ENCODE measurements at places on chromosomes 12 and 14.

GRCh38 chr12:49874142-49874897 is 29.4 kb downstream of the FAIM2 start:
- DNase-seq: no peak

- no peak for DNase-seq
Observed at GRCh38 chr14:79580906-79581305, 630.4 kb downstream of the DIO2 start.

DNA sequence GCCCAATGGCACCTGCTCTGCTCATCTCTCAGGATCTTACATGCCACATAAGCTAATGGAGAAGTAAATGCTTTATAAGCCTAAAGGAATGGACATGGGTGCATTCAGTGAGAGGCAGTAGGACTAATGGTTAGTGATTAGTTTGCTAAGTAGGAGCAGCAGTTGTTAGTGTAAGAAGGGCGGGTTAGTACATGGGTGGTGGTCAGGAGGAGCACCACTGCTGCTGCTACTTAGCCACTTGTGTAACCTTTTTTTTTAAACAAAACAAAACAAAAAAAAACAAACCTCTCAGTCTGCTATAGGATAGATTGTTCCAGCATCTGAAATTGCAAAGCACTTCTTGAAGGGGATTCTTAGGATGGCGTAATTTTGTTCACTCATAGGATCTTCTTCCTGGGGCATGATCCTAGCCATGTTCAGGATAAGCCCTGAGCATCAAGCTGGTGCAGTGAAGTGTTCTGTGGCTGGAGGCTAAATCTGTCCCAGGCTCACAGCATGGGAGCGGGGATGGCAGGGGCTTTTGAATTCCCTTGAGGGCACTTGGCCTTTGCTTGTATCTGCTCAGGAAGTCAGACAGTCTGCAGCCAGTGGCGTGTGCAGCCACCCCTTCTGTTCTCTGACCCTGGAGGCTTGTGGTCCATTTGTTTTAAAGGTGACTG is 63.6 kb downstream of the CHST11 start:
- DNase-seq: no peak

DNA sequence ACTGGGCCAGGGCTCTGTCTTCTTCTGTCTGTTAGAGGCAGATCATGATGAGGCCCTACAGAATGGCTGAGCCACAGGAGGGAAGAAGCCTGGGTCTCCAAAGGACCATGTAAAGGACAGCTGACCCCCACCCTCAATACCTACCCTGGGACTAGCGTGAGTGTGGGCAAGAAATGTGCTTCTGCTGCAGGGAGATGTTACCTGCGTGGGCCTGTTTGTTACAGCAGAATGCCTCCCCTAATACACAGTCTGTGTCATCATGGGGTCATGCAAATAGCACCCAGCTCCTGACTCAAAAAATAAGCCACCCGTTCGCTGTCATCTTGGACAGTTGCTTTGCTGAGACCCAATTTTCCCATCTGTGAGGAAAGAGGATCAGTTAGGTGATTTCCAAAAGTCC is 90.6 kb downstream of the CALM1 start:
- DNase-seq: no peak
